Mesenteric fat pad (tissue), 1 donor: ENCODE measurements at places on chromosomes 5 and 9. TPM values are rescaled to one million over a fixed set of nuclear protein-coding genes. Genes with fewer than 3 reads are reported as not detected.

DNA sequence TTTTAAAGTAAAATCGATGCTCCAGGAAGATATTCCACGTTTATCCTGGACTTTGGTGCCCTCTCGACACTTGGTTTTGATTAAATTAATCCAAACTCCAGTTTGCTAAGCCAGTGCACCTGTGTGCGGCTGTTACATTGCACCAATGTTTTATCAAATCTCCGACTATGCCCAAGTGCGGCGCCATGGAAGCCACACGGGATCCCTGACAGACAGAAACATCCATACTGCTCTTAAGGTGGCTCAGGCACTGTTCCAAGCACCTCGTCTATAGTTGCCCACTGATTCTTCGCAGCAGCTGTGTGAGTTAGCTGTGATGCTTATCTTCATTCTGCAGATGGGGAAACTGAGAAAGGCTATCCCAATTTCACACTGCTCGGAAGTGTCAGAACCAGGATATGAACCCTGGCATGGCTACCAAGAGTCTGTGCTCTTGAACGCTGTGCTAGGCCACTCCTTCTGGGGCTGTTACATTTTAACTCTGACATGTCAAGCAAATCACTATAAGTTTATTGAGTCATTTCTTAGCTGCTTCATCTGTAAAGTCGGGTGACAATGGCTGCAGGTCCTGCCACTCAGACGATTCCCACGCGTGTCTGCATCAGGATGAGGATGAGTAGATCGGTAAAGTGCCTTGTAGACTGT, 113.0 kb downstream of the ADAMTS2 start:
- peak; percentile 75 for DNase-seq

DNA sequence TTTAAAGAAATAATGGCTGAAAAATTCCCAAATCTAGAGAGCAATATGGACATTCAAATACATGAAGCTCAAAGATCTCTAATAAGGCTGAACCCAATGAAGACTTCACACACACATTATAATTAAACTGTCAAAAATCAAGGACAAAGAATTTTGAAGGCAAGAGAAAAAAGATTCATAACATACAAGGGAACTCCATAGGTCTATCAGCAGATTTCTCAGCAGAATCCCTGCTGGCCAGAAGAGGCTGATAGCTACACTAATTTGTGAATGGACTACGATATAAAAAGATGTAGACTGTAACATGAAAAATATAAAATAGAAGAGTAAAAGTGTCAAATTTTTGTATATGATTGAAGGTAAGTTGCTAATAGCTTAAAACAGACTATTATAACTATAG, 251.9 kb downstream of the ADAMTS6 start:
- no peak for DNase-seq

KIF24 gene
- 0.45 TPM for total RNA-seq

- DNase-seq, result no peak
Observed at GRCh38 chr9:88218726-88219125, 80.5 kb upstream of the SPATA31C2 start.

CDKN2B gene
- 68.7 TPM for total RNA-seq

DNA sequence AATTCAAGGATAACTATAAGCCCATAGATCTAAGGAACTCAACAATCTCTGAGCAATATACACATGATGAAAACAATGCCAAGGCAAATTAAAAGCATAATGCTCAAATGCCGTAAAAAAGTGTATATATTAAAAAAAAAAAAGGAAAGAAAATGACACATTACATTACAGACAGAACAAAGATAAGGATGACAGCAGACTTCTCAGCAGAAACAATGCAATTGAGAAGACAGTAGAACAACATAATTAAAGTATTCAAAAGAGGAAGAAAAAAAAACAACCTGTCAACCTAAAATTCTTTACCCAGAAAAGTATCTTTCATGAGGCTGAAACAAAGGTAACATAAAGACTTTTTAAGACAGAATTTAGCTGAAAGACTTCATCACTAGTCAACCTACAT, 591.7 kb downstream of the ZNF608 start:
- DNase-seq, result no peak

BARHL1 gene
- total RNA-seq, result not detected

DNA sequence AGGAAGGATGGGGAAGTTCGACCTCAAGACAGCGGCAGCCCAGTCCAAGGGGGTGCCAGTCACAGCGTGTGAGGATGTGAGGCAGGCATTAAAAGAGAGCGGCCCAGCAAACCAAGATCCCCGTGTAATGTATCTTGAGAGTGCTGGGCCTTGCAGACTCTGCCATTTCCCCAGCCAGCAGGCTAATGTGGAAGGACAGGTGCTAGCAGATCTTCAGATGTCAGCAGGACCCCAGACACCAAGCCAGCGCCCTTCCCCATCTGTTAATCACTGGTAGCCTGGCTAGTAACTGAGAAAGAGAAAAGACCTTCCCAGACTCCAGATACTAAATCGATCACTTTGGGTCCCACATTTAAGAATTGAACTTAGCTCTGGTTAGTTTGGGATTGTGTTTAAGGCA, 62.2 kb downstream of the NTRK2 start:
- DNase-seq, result no peak

CER1 gene
- total RNA-seq, result not detected
